Natural killer cell treated with Interleukin-12 subunit alpha and Interleukin-12 subunit beta and Interleukin-15 and Interleukin-18, amount 100 ng/mL, for 72 hours (primary cell): ENCODE measurements at places on chromosomes 13 and 19. TPM values are rescaled to one million over a fixed set of nuclear protein-coding genes. Genes with fewer than 3 reads are reported as not detected.

- no peak for DNase-seq
Observed at GRCh38 chr13:81211713-81212112, 870.8 kb upstream of the SPRY2 start.

DNA sequence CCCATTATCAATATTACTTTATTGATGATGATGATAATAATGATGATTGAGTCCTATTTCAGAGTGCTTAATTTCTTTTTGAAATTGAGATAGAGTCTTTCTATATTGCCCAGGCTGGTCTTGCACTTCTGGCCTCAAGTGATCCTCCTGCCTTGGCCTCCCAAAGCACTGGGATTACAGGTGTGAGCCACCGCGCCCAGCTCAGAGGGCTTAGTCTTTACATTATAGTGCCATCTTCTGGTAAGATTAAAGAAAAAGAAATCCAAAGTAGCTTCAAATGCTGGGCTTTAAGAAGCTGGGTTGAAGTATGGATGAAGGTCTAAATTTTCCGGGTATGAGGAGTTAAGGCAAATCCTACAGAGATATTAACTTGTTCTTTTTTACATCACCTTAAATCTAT lies 3.4 kb upstream of the ZNF333 start:
- DNase-seq = no peak

DNA sequence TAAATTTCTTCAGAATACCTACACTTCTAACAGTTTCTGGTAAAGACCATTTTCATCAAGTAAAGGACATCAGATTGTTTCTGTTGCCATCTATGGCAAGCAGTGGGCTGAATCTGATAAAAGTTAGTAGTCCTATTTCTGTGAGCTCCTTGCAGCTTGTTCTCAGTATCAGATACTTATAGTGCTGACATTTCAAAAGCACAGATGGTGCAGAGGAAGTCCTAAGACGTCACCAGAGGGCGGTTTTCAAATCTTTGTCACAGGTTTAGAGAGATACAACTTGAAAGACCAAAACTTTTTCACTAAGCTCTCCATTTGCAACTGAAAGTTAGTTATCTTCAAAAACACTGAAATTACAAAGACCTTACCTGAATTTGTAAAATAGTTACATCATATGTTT lies 719.8 kb downstream of the SLITRK1 start:
- DNase-seq = no peak

DNA sequence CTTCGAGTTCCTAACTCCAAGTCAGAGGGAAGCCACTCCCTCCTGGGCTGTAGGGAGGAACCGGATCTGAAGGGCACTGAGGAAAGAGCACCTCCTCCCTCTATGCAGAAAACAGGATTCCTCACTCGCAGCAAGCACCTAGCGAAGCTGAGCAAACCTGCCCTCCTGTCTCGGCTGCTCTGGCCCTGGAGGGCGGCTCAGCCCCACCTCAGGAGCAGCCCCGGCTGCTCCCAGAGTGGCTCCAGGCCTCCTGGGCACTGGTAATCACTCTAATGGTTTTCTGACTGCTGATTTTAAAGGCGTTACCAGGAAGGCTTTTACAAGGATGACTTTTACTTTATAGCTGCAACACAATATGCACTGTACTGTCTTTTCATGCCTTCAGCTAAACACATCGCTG lies 312.5 kb downstream of the TEX29 start:
- DNase-seq = no peak

GRCh38 chr13:35379663-35380062 lies 96.8 kb downstream of the MAB21L1 start:
- no peak for DNase-seq

Gene C1QTNF9
- 0.39 TPM for total RNA-seq

Gene TEAD2
- not detected for total RNA-seq

Gene ZNF541
- total RNA-seq = not detected
